ENCODE measurements at places on chromosomes 1 and 21.
A peak's percentile ranks its signal among the peaks of the same experiment; 100 is the strongest.

DNA sequence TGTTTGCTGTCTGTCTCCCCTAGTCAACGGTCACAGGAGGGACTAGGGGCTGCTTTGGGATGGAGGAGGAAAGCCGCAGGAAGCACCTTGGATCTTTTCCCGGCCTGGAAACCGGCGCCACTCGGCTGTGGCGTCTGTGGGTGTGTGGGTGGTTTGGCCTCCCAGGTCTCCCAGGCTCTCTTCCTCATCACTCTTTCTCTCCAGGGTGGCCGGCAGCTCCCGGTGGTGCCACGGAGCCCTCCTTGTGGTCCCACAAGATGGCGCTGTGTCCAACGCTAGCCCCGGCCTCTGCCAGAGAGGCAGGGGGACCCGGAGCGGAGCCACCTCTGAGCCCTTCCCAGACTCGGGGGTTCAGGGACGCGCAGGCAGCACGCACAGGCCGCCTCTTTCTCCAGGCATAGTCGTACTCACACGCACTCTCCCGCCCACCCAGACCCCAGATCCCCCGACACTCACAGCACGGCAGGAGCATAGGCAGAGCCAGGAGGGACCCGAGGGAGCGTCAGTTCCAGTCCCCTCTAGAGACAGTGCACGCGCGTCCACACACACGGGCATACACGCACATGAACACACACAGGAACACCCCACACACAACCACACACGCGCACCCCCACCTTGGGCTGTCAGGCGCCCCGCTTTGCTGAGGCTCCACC is 31.2 kb downstream of the CDCP2 start:
- DNase-seq, result peak; percentile 89

DNA sequence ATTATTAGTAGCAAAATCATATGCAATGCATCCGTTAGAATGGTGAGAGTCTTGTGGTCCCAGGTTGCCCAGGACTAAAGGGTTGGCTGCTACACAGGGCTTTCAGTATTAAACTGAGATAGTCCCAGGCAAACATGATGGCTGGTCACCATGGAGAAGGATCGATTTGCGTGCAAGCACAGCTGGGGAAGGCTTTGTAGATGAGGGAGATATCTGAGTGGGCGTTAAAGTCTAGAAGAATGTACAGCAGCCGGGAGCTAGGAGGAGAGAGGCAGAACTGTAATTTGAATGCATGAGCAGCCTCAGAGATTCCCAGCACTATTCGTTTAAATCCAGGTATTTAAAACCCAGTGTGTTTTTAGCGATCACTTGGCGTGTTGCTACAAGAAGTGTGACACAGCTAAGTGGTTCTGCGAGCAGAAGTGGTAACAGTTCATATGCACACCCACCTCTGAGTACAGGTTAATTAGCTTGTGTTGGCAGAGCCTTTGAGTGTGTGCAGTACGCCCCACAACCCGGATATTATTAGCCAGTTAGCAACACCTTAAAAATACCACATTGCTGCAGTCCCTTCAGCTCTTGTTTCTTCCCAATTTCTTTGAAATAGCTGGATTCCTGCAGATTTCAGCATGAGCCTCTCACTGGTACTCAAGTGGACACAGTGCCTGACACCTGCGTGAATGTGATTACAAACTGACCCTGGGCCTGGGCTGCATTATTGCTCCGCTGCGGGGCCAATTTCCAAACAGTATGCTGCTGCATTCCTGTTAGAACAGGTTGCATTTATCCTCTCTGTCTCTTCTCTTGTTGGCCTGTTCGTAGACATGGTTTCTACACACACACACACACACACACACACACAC is 67.2 kb upstream of the SCAF4 start:
- DNase-seq, result peak; percentile 11

GRCh38 chr1:237684236-237684635 is 206.5 kb downstream of the ZP4 start:
- no peak for DNase-seq

DNA sequence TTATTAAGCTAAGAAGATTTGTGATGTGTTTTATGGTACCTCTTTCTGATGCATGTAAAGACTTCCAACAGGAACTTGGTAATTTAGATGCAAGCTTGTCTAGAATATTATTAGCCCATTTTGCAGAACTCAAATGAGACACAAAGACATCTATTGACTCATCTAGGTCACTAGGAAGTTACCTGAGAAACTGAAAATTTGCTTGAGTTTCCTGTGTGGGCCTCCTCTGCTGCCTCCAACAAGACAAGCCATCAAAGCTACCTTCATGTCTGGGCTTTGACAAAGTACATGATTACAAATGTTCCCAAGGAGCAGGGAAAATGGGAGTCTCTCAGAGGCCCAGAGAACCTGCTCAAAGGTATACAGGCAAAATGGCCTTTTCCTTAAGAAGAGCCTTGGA is 5.6 kb downstream of the RUNX1 start:
- no peak for DNase-seq

- no peak for DNase-seq
These were observed 56.9 kb downstream of the ENAH start for GRCh38 chr1:225595974-225596551.

DNA sequence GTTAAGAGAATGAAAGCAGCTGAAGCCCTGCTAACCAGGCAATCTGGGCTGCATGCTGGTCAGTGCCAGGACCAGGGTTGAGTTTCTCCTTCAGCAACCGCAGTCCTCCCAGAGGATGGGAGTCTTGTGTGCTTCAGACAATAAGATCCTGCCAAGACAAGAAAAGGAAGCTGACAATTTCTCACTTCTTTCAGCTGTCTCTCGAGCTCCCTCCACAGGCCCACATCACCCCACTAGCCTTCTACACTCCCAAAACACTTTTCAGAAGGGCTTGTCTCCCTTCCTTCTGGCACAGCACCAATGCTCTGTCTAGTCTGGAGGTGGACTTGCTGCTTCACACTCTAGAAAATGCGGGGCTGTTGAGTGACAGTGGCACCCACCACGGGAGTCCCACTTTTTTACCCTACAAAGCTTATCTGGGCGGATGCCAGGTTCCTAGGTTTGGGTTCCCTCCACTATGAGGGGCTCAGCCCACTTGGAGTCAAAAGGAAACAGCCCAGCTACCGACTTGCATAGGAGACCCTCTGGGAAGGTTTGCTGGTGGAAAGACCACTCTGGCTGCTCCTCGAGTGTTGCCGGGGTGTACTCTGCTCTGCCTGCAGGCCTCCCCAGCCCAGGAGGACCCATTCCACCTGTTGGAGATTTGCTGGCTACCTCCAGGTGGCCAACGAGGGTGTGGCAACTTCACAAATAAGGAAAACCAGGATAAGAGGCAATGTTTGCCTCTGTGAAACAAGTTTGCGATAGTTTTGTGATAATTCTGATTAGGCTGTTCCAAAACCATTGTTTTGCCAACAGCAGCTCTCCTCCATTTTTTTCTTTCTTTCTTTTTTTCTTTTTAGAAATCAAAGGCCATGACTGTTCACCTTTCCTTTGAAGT is 68.9 kb downstream of the TENT5C start:
- DNase-seq, result no peak

Measured in SJCRH30 (cell line).